ENCODE measurements at places on chromosomes 3 and 15.

DNA sequence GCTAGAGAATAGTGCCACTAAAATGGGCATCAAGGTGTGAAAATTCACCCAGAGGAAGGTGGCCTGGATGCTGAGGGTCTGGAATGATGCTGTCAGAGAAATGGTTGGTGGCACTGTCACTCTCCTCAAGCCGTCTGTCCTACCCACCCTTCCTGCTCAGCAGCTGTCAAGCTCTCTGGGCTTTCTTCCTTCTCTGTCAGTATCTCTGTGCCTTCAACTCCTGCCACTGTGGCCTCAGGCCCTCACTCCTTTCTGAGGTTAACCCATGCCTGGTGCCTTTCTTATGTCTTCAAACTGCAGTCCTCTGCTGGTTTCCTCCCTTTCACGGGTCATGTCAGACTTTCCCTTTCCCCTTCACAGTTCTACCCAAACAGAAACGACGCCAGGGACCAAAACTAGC is 4.4 kb downstream of the MYO5C start:
- DNase-seq, result no peak

GRCh38 chr3:42205800-42206514 is 60.0 kb downstream of the CCK start:
- no peak for DNase-seq

- DNase-seq, result no peak
These were observed 126.1 kb downstream of the LRRK1 start for GRCh38 chr15:101045236-101045646.

GRCh38 chr3:190024912-190025311 is 95.8 kb downstream of the P3H2 start:
- DNase-seq, result no peak

- no peak for DNase-seq
These were observed 411.2 kb downstream of the VPS13C start for GRCh38 chr15:61649046-61649445.

GRCh38 chr3:122660297-122660974 is 20.2 kb upstream of the PARP14 start:
- DNase-seq, result no peak

DNA sequence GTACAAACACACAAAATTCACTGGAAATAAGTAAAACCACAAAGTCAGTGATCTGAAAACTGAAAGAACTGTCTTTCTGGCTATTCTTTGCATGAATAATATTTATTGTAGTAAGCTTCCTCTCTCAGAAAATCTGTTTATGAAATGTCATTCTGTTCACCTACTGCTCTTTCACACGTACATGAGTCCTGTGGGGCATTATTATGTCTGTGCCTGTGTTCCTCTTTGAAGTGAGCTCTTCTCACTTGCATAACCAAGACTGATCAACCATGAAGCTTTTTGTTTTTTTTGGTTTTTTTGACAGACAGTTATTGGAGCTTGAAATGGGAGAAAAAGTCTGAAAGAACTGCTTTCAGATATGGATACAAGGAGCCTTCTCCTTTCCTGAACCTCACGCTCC is 195.8 kb downstream of the PLCH1 start:
- DNase-seq, result no peak

- DNase-seq, result no peak
These were observed 311.3 kb downstream of the PLCL2 start for GRCh38 chr3:17195856-17196604.

DNA sequence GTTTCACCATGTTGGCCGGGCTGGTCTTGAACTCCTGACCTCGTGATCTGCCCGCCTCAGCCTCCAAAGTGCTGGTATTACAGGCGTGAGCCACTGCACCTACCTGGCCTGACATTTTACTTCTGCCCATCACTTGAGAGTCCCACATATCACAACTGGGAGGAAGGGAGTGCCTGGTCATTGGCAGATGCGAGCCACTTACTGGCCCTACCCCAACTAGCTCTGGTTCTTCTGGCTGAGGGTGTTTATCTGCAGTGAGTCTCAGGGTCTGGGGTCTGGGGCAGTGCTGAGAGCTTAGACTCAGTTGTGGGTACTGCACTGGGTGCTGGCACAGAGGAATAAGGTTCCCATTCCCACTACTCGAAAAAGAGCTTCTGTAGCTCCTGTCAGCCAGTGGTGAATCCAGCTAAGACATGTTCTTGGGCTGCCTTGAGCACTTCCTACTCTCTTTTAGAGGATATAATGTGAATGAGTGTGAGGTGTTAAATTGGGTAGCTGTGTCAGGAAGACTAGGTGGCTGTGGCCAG is 30.2 kb downstream of the DAG1 start:
- DNase-seq, result no peak
